ENCODE measurements at places on chromosomes 12 and 14. TPM values are rescaled to one million over a fixed set of nuclear protein-coding genes. Genes with fewer than 3 reads are reported as not detected.

GRCh38 chr12:87818441-87818840 lies 210.8 kb downstream of the C12orf50 start:
- no peak for DNase-seq

GRCh38 chr12:53489242-53489864 lies 9.9 kb downstream of the MAP3K12 start:
- no peak for DNase-seq

Gene DTX3
- 28.3 TPM for polyA plus RNA-seq

Gene KLHL33
- polyA plus RNA-seq: 0.25 TPM

Gene LRP1-AS
- polyA plus RNA-seq: not detected

- DNase-seq: no peak
Measured at GRCh38 chr12:106132175-106133135, 6.3 kb downstream of the NUAK1 start.

Gene GON7
- 27.4 TPM for polyA plus RNA-seq

GRCh38 chr12:61524851-61525250 lies 735.4 kb upstream of the USP15 start:
- no peak for DNase-seq

- no peak for DNase-seq
Measured at GRCh38 chr12:97471194-97471593, 8.6 kb downstream of the RMST start.

DNA sequence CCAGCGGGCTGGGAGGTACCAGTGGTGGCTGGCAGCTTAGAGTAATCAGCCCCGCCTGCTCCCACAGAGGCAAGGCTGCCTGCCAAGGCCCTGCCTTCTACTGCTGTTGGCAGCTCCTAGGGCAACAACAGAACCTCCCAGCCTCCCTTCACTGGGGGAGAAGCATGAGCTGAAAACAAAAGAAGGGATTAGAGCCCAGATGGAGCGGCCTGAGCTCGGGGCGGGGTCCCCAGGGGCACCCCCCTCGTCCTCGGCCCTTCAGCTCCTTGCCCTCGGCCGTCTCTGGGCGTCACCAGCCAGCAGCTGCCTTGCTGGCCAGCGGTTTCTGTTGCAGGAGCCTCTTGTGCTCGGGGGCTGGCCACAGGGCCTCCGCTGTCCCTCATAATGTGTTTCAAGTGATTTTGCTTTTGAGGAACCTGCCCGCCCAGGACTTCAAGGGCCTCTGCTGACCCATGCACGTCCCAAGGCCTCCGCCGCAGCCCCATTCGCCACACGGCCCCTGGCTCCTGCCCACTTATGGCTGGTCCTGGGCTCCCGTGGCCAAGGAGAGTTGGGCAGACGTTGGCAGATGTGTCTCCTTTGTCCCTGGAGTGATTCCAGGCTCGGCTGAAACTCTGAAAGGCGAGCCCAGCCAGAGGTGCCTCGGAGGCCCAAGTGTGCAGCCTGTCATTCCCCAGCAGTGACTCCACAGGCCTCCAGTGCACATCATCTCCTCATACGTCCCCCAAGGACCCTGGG lies 49.7 kb downstream of the PSMA6 start:
- DNase-seq: peak; percentile 94

- DNase-seq: no peak
Measured at GRCh38 chr14:33631441-33631840, 319.4 kb downstream of the EGLN3 start.

Gene RACGAP1
- polyA plus RNA-seq: 5.8 TPM

DNA sequence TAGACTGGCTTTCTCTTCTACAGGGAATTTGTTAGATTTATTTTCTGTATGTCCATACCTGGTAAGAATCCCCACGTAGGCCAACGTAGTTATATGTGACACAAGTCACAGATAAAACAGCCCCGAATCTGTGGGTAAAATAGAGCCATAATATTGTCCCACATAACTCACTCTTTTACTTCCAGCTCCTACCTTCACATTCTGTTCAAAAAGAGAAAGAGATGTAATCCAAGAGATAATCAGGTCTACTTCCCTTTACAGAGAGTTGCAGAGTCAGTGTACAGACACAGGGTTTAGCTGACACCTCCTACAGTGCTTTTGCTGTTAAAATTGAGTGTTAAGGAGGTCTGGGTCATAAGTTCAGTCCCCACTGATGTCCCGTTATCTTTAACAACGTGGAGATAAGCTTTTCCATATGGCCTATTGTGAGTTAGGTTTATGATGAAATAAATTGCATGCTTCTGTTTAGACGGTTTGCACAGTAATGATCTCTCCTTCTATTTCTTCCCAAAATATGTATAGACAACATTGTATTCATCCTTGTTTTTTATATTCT lies 446.5 kb downstream of the ADAMTS20 start:
- no peak for DNase-seq

DNA sequence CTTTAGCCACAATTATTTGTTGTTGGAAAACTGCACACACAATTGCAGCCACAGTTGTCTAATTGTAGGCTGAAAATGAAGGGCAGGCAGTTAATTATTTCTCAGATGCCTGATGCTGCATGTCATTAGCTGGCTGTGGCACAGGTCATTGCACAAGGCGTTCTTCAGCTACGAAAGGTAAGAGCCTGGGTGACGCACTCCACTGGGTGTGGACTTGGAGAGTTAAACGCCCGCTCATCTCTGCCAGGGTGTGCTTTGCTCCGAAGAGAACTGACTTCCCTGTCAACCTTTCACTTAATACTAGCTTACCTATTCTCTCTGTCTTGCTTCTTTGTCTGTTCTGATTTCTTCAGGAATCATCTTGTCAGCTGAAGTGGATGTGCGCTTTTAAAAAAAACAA lies 91.4 kb upstream of the CPM start:
- DNase-seq: no peak

GRCh38 chr14:92540472-92541048 lies 27.0 kb downstream of the RIN3 start:
- peak; percentile 94 for DNase-seq

Gene CDC42BPB
- 31.1 TPM for polyA plus RNA-seq

DNA sequence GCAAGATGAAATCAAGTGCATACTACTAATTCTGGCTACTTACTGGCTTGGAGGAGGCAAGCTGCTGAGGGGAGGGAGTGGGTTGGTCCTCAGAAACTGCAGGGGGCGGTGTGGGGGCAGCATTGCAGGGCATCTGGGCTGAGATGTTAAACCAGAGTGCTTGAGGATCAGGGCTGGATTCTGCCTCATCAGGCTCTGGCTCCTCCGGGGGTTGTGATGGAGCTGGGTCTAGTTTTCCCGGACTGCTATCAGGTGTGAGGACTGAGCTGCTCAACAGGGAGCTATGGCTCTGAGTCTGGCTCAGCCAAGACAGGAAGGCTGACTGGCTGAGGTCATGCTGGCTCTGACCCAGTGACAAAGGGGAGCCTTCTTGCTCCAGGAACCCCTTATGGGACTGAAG lies 28.6 kb downstream of the BAZ2A start:
- DNase-seq: peak; percentile 57

DNA sequence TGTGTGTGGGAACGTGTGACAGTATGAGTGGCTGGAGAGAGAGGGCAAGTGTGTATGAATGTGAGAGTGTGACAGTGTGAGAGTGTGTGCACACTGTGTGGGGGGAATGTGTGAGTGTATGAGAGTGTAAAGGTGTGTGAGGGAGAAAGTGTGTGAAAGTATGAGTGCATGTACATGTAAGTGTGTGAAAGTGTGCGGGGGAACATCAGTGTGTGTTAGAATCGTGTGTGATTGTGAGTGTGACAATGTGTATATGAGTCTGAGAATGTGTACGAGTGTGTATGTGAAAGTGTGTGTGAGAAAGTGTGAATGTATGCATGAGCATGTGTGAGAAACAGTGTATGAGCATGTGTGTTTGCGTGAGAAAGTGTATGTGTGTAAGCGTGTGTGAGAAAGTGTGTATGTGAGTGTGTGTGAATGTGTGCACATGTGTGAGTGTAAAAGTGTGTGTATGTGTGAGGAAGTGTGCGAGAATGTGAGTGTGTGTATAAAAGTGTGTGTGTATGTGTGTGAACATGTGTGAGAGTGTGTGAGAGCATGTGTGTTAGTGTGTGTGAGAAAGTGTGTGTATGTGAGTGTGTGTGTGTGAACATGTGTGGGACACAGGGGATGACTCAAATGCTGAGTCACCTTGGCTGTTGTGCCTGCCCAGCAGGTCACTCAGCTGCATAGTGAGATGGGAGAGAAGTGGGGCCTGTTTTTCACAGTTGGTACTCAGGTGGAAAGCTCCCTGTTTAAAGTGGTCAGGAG lies 220.5 kb upstream of the TBX3 start:
- no peak for DNase-seq

GRCh38 chr12:56244494-56244893 lies 13.7 kb downstream of the ANKRD52 start:
- DNase-seq: no peak

- no peak for DNase-seq
Measured at GRCh38 chr12:22551624-22552023, 7.3 kb upstream of the C2CD5 start.

- DNase-seq: no peak
Measured at GRCh38 chr12:113591480-113591974, 119.9 kb upstream of the LHX5 start.

- no peak for DNase-seq
Measured at GRCh38 chr12:67991158-67991557, 1.9 kb downstream of the IFNG-AS1 start.

Gene SLC6A12
- 0.11 TPM for polyA plus RNA-seq

DNA sequence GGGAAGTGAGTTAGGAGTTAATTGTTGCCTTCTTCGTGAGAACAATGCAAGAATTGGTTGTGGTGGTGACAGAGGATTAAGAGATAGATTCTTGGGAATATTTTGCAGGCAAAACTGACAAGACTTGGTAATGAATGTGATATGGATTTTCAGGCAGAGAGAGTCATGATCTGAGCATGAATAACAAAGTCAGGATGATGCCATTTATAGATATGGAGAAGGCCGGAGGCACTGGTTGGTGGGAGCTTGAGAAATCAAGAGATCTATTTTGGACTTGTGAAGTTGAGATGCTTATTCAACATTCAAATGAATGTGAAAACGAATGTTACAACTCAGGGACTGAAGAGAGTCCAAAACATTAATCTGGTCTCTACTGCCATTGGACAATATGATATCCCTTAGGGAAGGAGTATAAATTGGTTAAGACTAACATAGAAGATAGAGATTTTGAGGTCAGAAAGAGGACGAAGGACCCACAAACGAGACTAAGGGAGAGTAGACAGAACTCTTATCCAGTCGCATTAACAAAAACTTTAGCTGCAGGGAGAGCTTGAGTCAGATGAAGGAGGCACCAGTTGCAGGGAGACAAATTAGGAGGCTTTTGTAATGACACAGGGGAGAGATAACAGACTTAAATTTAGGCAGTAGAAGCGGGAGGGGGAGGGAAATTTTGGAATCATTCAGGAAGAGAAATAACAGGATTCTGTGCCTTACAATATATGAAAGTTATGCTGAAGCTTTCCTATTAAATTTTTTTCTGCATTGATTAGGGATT lies 1090.6 kb downstream of the GALC start:
- no peak for DNase-seq

Gene IL22
- not detected for polyA plus RNA-seq

DNA sequence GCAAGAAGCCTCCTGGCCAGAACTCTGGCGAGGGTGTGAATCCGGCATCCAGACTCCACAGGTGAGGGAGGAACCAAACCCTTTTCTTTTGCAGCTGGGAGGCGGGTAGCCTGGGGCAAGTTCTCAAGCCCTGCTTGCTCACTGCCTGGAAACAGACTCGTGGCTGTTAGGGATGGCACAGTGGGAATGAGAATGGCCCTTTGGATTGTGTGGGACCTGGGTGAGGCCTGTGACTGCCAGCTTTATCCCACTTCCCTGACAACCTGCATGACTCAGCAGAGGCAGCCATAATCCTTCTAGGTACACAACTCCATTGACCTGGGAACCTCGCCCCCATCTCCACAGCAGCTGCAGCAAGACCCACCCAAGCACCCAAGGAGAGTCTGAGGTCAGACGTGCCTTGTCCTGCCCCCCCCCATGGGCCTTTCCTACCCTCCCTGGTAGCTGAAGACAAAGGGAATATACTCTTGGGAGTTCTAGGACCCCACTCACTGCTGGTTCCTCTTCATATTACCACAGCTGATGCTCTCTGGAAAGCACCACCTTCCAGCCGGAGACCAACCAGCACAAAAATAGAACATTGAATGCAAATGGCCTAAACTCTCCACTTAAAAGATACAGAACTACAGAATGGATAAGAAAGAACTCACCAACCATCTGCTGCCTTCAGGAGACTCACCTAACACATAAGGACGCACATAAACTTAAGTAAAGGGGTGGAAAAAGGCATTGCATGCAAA lies 5.1 kb upstream of the GPR33 start:
- DNase-seq: no peak

GRCh38 chr14:38567703-38568102 lies 311.8 kb upstream of the CLEC14A start:
- DNase-seq: no peak

DNA sequence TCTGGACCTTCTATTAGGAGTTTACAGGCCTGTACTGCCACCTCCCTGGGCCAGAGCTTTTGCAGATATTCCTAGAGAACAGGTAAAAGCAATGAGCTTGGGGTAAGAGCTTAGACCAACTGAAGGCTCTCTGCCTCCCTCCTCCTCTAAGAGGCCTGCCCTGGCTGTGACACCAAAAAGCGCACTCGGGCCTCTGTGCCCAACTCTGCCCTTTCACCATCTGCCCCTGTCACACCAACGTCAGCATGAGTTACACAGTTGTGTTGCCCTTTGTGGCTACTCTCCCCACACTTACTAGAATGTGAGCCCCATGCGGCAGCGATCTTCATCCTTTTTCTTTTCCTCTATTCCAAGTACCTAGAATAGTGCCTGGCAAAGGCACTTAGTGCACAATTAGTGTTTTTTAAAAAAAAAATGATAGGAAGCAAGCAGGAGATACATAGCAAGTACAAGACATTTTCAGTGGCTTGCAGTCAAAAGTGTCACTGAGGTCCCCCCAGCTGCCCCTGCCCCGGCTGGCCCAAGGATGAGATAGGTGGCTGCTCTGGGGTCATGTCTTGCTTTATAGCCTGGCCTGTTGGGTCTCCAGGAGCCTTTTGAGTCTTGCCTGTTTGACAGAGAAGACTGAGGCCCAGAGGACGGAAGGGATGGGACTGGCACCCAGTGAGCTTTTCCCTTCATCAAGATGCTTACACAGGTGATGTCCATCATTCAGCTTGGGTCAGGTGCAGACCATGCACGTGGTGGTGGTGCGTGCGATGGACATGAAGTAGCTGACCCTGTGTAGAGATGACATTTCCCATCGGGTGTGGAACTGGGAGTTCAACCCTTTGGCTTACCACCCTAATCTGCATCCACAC lies 12.5 kb downstream of the CKB start:
- no peak for DNase-seq

Gene PLEKHG7
- not detected for polyA plus RNA-seq

GRCh38 chr14:85315733-85316290 lies 214.1 kb upstream of the FLRT2 start:
- DNase-seq: no peak

Gene KMT2D
- polyA plus RNA-seq: 47.4 TPM

- peak; percentile 86 for DNase-seq
Measured at GRCh38 chr12:2075508-2076195, 22.9 kb downstream of the CACNA1C start.

- no peak for DNase-seq
Measured at GRCh38 chr12:93827669-93828068, 150.5 kb downstream of the CRADD start.

Gene SLC39A9
- polyA plus RNA-seq: 26.9 TPM

Gene NRL
- polyA plus RNA-seq: 3.0 TPM

DNA sequence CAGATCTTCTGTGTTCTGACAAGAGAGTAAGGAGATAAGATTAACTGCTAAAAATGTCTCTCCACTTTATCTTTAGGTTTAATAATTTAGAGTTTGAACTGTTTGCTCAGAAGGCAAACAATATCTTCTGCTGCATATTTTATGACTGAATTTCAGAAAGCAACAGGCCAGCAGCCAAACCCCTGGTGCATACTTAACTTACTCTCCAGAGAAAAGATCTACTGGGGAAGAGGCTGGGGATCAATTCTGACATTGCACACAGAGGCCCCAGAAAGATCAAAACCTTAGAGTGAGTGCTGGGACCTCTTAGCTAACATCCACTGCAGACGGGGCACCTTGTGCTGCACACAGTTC lies 518.2 kb downstream of the TMEM132D start:
- DNase-seq: no peak

Data from heart left ventricle (tissue), 16 donors.